Central memory CD8-positive, alpha-beta T cell (primary cell): ENCODE measurements at places on chromosomes 7 and 10.
A peak's percentile ranks its signal among the peaks of the same experiment; 100 is the strongest.

DNA sequence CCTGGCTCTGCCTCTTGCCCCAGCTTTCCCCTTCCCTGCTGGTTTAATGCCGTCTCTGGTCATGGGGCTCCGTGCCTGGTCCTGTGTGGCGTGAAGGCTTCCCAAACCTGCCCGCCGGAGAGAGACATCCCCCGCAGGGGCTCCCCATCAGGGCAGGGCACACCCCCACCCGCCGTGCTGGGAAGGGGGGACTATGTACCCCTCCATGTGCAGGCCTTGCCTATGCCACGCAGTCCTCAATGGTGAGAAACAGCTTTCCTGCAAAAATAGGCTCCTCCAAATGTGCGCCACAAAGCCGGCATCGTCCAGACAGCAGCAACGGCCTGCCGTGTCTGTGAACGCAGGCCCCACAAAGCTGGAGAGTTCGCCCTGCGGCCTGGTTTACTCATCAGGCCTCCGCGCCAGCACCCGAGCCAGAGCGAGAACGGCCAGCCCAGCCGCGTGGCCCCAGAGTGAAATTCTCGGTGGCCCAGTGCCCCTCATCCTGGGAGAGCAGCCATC lies 313.4 kb downstream of the DNAJB6 start:
- DNase-seq: no peak

- DNase-seq: no peak
Observed at GRCh38 chr7:42241424-42241823, 4.4 kb upstream of the GLI3 start.

DNA sequence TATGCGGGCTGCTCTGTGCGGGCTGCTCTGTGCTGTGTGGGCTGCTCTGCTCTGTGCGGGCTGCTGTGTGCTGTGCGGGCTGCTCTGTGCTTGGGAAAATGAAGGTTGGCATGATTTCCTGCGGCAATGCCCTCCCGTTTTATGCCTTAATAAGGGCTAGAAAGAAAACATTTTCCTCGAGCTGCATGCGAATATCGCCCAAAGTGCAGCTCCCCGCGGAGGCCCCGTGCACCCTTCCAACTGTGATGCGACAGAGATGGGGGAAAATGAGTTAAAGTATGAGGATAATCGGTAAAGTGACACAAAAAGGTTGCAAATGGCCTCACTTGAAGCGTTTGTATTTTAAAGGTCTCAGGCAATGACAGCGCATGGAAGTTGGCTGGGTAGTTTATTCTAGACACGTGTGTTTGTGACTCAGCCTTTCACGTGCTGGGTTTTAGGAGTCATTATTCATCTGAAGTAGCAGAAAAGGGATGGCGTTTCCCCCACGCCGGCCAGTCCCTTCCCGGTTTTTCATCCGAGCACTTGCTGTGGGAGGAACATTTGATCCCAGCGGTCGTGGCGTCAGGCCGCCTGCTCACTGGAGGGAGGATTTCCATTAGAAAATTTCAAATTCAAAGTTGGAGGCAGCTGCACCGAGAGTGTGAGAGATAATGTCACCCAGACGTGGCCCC lies 220.7 kb downstream of the ADARB2 start:
- no peak for DNase-seq

DNA sequence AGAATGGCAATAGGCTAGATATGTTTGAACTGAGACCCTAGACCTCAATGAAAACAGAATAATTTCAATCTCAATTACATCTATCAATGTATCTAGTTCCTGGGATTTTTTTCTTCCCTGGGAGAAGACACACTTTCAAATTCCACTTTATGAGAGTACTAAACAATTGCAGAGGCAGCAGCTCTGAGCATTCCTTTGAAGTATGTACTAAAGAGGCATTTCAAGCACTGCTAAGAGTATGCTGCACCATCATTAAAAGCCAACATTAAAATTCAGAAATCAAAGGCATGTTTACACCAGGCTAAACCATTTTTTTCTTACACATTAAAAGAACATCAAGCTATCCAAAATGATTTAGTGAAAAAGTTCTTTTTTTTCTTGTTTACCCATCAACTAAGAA lies 297.9 kb upstream of the CACNA2D1 start:
- no peak for DNase-seq

DNA sequence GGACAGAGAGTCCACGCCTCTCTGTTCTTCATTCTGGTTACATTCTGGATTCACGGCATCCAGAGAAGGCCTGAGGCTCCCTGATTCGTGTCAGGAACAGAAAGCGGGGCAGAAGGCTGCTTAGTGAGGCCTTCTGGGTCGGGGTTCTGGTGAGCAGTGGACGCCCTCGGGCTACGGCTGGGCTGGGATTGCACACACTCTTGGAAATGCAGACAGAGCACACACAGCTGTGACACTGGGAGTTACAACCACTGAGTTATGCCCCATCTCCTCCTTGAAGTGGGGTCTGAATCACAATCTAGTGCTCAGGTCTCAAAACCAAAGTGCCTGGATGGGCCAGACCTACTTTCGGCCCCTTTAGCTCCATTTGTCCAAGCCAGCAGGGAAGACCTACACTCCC lies 156.9 kb upstream of the GDF10 start:
- no peak for DNase-seq

- DNase-seq: no peak
Observed at GRCh38 chr10:50614444-50615137, 9.2 kb downstream of the SGMS1 start.

DNA sequence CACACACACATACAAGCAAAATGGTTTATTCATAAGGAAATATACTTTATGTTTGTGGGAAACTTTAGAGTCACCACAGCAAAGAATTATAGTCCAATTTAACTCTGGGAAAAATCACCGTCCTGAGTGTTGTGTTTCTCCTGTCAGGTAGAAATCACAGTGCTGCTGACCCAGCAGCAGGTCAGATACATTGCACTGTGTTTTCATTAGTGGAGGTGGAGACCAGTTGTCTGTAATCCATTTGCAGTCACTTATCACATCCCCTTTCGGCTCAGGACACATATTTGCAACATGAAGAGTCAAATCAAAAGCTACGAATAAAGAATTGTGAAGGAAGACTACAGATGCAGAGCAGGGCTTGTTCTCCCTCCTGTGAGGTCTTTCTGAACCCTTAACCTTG lies 799.6 kb downstream of the GRM8 start:
- no peak for DNase-seq

GRCh38 chr7:41148521-41148951 lies 554.4 kb downstream of the INHBA start:
- no peak for DNase-seq

- no peak for DNase-seq
Observed at GRCh38 chr10:62453274-62453673, 79.1 kb downstream of the ZNF365 start.

DNA sequence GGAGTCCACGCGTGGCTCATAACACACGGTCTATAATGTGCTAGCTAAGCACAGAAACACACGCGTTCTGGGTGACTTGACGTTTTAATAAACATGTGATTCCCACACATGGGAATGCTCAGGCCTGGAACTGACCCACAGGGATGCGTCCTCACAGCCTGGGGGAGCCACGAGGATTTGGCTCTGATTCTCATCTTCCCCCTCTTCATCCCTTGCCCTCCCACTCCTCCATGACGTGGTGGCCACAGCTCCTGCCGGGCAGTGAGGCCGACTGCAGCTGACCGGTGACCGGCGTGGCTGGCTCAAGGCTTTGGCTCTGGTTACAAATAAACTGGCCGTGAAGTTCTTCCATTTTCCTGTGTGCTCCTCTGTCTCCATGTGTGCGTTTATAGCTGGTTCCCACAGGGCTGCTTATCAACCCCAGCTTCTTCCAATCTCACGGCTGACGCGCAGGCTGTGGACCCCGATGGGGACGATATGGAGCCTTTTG lies 40.9 kb upstream of the KLF6 start:
- DNase-seq: no peak

GRCh38 chr7:2605608-2606538 lies 25.9 kb upstream of the TTYH3 start:
- no peak for DNase-seq

GRCh38 chr7:131690441-131690840 lies 134.0 kb upstream of the PODXL start:
- no peak for DNase-seq

GRCh38 chr7:103343758-103344452 lies 662 bp downstream of the DNAJC2 start:
- no peak for DNase-seq

GRCh38 chr10:5092848-5093790 lies 1.1 kb upstream of the AKR1C3 start:
- DNase-seq: no peak

- no peak for DNase-seq
Observed at GRCh38 chr7:91050677-91051076, 213.6 kb upstream of the FZD1 start.

- DNase-seq: no peak
Observed at GRCh38 chr10:71819441-71819861, 31.6 kb downstream of the PSAP start.

DNA sequence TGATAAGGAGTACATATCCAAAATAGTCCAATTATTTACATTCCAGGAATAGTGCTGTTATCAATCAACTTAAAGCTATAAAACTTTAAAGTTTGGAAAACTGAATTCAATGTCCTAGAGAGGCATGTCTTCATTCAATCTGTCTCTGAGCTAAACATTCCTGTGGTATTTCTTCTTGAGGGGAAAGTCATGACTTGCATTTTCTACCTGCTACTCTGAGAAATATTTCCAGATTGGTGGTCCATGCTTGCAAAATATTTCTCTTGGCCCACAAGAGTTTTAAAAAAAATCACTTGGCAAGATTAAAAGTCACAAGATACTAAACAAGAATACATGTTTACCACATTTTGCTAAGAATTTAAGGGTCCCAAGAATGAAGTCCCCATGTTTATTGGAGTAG lies 63.6 kb upstream of the HGF start:
- no peak for DNase-seq

GRCh38 chr10:895324-895723 lies 36.2 kb downstream of the LARP4B start:
- no peak for DNase-seq

GRCh38 chr10:110138197-110138812 lies 69.1 kb upstream of the MXI1 start:
- DNase-seq: no peak

DNA sequence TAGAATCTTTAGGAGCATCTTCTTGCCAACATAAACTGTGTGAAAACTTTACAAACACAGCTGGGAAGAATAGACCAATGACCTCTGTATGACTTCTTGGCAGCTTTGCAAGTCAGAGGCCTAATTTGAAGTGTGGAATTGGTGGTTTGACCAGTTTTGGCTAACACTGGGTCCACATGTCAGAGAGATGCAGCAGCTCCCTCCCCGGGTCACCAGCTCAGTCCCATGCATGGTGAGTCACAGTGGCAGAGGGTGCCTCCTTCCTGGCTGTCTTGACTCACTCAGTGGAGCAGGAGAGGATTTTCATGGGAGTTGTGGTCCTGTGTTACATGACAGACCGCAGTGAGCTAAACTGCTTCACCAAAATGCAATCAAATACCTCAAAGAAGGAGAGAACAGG lies 8.2 kb upstream of the STARD3NL start:
- no peak for DNase-seq

GRCh38 chr7:81053623-81054022 lies 134.8 kb upstream of the SEMA3C start:
- DNase-seq: no peak

- no peak for DNase-seq
Observed at GRCh38 chr7:29843093-29843492, 36.8 kb downstream of the WIPF3 start.

GRCh38 chr10:84739641-84740040 lies 411.3 kb downstream of the CCSER2 start:
- DNase-seq: no peak

GRCh38 chr10:44004913-44005787 lies 356.5 kb upstream of the ZNF32 start:
- no peak for DNase-seq

- DNase-seq: no peak
Observed at GRCh38 chr7:2143981-2144595, 88.7 kb downstream of the MAD1L1 start.

GRCh38 chr10:96651998-96652431 lies 65.2 kb upstream of the TM9SF3 start:
- DNase-seq: peak; percentile 59

- DNase-seq: no peak
Observed at GRCh38 chr10:92789067-92789466, 59.3 kb upstream of the EXOC6 start.

- no peak for DNase-seq
Observed at GRCh38 chr10:13989616-13990015, 341.1 kb downstream of the FRMD4A start.

DNA sequence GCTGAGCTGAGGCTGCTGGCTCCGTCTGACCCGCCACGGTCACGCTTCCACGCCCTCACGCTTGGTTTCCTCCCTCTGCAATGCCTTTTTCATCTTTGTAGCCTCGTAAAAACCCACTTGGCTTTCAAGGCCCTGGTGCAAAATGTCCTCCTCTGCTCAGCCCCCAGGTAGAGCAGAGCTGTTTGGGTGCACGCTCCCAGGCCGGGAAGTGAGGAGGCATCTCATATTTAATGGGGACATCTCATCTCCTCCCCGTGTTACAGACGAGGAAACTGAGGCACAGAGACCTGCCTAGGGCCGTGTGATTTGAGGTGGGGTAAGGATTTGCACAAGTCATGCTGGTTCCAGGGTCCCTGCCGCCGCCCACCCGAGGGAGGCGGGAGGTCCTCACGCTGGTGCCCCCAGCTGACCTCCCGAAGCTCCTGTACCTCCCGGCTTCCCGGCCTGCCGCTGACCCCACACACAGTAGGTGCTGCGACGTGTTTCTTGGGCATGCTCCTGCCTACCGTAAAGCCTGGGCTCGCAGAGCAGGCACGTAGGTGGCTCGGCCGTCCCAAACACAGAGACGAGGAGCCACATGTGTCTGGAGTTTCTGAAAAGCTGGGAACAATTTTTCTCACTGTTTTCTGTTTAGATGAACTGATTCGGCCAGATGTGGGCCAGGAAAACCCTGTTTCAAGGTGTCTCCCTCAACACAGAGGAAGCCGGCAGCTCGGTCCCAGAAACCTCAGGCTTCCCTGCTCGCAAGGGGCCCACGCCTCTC lies 11.5 kb downstream of the FOXL3 start:
- no peak for DNase-seq

DNA sequence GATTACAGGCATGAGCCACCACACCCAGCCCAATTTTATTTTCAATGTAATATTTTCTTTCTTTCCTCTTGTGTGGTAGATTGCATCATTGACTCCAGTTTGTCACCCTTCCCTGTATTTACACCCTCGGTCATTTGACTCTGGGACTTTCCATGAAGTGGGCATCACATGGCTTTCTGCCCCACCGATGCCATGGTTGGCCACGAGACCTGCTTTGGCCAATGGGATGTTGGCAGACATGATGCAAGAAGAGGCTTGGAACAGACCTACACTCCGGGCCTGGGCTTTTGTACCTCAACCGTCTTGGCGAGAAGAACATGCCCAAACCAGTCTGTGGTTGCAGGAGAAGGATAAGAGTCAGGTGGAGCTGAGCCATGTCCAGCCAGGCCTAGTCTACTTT lies 38.8 kb upstream of the CACUL1 start:
- DNase-seq: no peak

DNA sequence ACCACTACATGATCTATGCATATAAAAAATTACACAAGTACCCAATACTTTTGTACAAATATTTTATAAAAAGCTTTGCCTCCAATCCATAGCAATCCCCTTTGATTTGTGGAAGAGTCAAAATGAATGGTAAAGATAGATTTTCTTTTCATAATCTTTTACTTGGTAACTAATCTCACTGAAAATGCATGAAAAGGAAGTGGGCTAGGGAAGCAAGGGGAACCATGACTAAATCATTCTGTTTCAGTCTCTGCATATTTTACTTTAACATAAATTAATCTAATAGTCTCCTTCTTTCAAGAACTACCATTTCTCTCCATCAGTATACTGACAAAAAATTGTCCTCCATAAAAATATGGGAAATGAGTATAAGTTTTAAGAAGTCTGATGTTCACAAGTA lies 96.9 kb downstream of the TES start:
- no peak for DNase-seq

- DNase-seq: no peak
Observed at GRCh38 chr10:22455068-22455857, 110.0 kb downstream of the SPAG6 start.
